ENCODE measurements at places on chromosomes 5 and 9.

DNA sequence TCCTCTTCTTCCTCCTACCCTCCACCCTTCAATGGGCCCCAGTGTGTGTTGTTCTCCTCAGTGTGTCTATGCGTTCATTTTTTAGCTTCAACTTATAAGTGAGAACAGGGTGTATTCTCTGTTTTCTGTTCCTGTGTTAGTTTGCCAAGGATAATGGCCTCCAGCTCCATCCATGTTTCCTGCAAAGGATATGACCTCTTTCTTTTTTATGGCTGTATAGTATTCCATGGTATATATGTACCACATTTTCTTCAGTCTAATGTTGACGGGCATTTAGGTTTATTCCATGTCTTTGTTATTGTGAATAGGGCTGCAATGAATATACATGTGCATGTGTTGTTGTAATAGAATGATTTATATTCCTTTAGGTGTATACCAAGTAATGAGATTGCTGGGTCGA, 634.9 kb upstream of the SEMA6A start:
- DNase-seq = no peak

DNA sequence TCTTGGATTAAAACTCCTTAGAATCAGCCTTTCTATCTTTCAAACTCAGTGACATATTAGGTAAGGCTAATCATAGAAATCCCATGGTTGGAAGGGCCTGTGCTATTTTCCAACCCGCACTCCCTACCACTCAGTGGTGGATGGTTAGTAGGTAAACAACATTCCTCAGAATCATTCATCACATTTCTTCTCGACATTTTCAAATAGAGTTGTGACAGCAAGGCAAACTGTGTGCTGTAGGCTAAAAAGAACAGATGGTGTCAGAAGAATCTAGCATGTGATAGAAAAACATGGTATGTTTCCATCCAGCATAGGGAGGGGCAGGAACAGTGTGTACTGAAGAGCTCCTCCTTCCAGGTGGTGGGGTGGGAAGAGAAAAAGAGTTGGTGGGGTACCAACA, 227.3 kb upstream of the NMUR2 start:
- no peak for DNase-seq

GRCh38 chr9:114396558-114397218, 8.9 kb upstream of the AKNA start:
- no peak for DNase-seq

DNA sequence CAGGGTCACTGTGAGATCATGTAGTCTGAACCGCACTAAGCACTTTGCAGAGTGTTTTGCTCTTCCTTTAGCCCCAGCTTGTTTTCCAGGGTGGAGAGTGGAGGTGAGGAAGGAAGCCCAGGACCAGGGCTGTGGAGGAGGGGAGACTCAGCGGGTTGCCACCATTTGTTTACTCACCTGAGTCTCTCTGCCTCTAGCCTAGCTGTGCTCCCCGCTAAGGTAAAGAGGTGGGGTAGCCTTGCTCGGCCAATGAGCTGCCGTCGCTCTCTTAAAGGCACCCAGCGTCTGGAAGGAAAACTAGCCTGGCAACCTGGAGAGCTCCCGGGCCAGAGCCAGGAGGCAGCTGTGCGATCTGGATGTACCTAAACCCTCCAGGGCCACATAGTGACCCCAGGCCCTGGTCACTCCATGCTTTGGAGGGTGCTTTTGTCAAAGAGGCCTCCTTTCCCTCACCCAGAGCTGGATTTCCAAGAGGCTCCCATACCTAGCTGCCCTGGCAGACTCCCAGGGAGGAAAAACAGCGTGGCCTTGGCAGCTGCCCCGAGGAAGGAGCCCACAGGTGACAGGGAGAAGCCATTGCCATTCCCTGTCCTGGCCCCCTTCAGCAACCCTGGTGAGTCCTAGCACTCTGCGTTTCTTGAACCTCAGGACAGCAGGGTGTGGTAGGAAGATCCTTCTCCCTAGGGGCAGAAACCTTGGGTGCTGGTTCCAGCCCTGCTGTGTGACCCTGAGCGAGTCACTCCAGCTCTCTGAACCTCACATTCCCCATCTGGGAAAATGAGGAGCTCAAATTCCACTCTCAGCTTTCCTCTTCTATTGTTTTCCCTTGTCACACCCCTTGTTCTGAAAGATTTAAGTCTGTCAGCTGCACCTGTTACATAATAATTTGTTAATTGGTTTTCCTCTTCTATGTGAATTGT, 42.4 kb upstream of the LARP1 start:
- no peak for DNase-seq

DNA sequence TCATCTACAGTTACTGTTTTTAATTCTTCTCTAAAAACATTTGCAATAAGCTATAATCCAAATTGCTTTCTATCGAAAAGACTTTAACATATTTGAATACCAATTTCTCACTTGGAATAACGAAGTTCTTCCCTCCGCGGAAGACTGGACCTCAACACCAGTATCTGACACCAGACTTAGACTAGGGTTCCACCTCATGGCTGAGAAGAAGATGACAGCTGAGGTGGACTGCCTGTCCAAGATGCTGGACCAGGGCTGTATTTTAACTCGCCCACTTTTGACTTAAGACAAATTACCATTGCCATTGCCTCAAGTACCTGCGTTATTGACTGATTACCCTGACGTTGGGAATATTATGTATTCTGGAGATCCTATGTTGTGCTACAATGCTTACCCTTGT, 34.1 kb downstream of the ZMAT2 start:
- no peak for DNase-seq

- no peak for DNase-seq
These were observed 403.6 kb upstream of the IRX2 start for GRCh38 chr5:3155046-3155445.

GRCh38 chr5:30725073-30725472, 468.4 kb upstream of the CDH6 start:
- DNase-seq = no peak

DNA sequence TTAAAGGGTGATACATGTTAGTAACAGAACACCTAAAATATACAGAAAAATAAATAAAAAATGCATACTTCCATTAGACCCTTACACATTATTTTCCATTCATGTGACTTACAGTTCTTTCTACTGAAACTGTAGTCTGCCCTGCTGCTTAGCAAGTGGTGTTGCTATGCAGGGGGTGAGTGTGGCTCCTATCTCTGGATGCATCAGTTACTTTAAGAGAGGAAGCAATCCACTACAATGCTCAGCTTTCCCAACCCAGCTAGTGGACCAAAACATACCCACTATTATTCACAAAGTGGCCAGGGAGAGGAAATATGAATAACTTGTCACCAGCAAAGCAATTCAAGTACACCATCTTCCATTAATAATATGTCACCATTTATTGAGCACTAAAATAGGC, 121.8 kb downstream of the DOCK2 start:
- no peak for DNase-seq

GRCh38 chr5:178450121-178451028, 139.8 kb downstream of the COL23A1 start:
- DNase-seq = no peak

GRCh38 chr5:79133121-79133656, 21.6 kb downstream of the BHMT start:
- no peak for DNase-seq

DNA sequence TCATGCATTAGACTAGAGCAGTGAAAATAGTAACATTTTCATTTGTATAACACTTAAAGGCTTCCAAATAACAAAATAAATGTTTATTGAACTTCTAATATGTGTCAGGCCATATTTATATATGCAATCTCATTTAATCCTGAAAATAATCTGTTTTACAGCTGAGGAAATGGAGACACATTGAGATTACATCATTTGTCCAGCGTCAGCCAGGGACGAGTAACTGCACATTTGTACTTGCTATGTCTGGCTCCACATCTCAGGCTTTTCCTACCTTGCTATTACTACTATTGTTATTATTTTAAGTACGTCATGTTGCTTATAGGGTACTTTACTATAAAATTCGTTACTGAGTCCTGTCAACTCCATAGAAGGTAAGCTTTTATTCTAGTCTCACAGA, 3.8 kb upstream of the C9 start:
- DNase-seq = no peak

DNA sequence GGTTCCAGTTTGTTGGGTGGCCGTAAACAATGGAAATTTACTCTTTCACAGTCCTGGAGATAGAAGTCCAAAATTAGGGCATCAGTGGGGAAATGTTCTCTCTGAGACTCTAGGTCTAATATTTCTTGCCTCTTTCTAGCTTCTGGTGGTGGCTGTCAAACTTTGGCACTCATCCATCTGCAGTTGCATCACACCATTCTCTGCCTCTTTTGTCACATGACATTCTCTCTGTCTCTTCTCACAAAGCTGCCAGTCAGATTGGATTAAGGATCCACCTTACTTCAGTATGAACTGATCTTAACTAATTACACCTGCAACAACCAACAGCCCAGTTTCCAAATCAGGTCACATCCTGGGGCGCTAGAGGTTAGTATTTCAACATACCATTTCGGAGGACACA, 222.9 kb upstream of the FTMT start:
- DNase-seq = no peak

GRCh38 chr9:136696502-136696901, 9.2 kb upstream of the AGPAT2 start:
- DNase-seq = no peak

GRCh38 chr9:126490214-126490631, 123.5 kb upstream of the LMX1B start:
- peak; percentile 40 for DNase-seq

- DNase-seq = no peak
These were observed 92.0 kb downstream of the SNCAIP start for GRCh38 chr5:122404018-122404417.

DNA sequence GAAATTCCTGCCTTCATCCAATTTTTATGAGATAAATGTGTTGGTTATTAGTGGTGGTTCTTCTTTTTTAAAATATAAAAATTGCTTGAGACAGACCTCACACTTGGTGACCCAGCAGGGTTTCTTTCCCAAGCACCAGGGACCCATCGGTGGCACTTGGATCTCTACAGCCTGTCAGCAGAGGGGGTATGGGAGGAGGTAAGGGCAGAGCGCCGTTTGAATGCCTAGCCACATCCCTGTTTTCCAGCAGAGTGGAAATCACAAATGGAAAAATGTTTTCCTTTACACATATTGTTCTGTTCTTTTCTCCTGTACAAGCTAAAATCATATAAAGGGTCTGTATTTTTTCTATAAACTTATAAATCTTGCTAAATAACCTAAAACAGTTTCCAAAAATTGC, 248.0 kb downstream of the NR3C1 start:
- DNase-seq = no peak

- DNase-seq = no peak
These were observed 40.3 kb upstream of the NAA35 start for GRCh38 chr9:85900504-85901201.

DNA sequence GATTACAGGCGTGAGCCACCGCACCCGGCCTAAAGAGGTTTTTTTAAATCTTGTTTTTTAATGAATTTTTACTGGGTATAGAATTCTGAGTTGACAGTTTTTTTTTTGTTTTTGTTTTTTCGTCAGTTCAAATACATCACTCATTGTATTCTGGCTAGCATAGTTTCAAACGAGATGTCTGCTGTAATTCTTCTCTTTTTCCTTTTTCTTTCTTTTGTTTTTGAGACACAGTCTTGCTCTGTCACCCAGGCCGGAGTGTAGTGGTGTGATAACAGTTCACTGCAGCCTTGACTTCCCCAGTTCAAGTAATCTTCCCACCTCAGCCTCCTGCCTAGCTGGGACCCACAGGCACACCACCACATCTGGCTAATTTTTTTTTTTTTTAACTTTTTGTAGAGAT, 2.2 kb upstream of the PRRT1B start:
- DNase-seq = no peak

DNA sequence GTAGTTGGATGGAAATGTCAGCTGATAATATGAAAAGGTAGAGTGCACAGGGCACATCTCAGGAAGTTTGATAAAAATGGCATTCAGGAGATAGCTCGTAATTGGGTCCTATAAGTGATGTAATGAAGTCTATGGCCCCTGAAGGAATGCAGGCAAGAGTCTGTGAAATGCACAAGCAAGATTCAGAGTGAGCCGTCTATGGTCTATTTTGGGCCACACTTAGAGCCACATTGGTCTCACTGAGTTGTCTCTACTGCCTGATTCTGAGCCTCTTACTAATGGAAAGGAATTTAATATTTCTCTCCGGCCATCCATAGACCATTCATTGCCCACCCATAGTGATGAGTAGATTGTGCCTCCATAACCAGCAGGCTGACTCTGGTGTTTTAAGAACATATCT, 111.3 kb upstream of the KCNN2 start:
- no peak for DNase-seq

DNA sequence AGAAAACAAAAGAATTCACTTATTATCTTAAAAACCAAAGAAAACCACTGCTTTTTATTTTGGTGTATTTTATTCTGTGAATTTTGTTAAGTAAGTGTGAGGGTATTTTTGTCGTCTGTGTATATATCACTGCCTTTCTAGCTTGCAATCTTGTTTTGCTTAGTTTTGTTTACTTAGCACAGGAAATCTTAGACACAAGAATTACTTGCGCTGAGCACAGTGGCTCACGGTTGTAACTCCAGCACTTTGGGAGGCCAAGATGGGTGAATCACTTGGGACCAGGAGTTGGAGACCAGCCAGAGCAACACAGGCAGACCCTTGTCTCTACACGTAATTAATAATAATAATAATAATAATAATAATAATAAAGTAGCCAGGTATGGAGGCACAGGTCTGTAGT, 230.3 kb downstream of the PAPPA start:
- no peak for DNase-seq

GRCh38 chr9:131650254-131650653, 89.6 kb downstream of the RAPGEF1 start:
- no peak for DNase-seq

GRCh38 chr9:79817438-79818004, 245.8 kb downstream of the TLE4 start:
- no peak for DNase-seq

DNA sequence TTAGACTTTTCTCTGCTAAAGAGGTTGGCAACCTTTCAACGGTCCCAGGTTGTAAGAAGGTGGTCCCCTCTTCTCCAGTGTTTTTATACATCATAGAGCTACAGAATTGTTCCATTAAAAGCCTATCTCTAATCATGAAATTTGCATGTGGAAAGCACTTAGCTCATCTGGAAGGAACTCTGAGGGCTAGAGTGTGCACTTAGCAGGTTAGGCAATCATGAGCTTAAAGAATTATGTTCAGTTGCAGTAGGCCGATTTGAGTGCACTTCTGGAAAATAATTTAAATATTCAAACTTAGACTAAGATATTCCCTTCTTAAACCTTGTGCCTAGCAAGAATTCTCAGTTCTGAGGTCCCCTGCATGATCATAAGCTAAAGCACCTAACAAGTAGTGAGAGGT, 468.7 kb downstream of the SPATA31D1 start:
- DNase-seq = no peak

GRCh38 chr9:38044706-38045105, 24.3 kb downstream of the SHB start:
- DNase-seq = no peak

DNA sequence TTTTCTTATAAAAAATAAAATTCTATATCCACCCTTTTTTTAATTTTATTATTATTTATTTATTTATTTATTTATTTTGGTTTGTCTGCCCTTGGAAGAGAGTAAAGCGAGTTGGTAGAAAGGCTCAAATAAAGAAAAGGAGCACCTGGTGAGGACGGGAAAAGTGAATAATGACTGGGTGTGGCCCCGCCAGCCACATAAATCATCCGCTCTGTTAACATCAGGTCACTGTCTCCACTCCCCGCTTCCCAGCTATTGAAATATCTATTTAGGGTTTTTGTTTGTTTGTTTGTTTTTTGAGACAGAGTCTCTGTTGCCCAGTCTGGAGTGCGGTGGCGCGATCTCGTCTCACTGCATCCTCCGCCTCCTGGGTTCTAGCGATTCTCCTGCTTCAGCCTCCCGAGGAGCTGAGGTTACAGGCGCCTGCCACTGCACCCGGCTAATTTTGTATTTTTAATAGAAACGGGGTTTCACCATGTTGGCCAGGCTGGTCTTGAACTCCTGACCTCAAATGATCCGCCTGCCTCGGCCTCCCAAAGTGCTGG, 844 bp downstream of the POLR3G start:
- no peak for DNase-seq

Data from hippocampal formation (tissue), 2 donors.